Fibroblast of mammary gland (primary cell): ENCODE measurements at places on chromosomes 4 and X.

DNA sequence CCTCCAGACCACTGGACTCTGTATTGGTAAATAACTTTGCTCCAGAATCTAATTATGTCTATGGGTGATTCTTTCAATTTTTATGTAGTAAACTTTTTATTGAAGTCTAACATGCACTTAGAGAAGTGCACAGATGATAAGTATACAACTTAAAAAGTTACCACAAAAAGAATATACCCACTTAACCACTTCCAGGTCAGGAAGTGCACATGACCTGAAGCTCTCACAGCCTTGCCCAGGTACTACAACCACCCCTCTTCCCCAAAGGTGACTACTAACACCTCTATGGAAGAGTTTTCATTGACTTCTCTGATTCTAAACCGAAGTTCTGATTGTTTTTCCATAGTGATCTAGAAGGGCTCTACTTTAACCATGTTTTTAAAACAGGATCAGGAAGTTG is 43.6 kb upstream of the SPRY1 start:
- DNase-seq = no peak

DNA sequence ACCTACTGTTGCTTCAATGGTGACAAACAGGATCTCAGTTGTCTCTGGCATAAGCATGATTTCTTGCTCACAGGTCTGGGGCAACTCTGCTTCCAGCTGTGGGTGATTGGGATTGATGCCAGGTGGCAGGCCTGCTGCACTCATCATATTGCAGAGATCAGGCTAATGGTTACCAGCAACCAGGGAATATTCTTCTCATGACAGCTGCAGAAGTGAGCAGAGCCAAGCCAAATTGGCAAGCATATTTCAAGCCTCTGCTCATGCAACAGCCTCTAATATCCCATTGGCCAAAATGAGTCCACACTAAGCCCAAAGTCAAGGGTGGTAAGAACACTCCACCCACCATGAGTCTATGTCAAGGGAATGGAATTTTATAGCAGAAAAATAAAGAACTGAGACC is 26.7 kb upstream of the TBC1D19 start:
- DNase-seq = peak; percentile 93

- peak; percentile 51 for DNase-seq
Measured at GRCh38 chr4:182917182-182918043, at the start of gene DCTD. TSS of gene DCTD (minus strand) at chr4:182917386. CDS start at chr4:182915568, 1,818 bp downstream.

- DNase-seq = no peak
Measured at GRCh38 chr4:111991163-111991562, 154.1 kb upstream of the FAM241A start.

DNA sequence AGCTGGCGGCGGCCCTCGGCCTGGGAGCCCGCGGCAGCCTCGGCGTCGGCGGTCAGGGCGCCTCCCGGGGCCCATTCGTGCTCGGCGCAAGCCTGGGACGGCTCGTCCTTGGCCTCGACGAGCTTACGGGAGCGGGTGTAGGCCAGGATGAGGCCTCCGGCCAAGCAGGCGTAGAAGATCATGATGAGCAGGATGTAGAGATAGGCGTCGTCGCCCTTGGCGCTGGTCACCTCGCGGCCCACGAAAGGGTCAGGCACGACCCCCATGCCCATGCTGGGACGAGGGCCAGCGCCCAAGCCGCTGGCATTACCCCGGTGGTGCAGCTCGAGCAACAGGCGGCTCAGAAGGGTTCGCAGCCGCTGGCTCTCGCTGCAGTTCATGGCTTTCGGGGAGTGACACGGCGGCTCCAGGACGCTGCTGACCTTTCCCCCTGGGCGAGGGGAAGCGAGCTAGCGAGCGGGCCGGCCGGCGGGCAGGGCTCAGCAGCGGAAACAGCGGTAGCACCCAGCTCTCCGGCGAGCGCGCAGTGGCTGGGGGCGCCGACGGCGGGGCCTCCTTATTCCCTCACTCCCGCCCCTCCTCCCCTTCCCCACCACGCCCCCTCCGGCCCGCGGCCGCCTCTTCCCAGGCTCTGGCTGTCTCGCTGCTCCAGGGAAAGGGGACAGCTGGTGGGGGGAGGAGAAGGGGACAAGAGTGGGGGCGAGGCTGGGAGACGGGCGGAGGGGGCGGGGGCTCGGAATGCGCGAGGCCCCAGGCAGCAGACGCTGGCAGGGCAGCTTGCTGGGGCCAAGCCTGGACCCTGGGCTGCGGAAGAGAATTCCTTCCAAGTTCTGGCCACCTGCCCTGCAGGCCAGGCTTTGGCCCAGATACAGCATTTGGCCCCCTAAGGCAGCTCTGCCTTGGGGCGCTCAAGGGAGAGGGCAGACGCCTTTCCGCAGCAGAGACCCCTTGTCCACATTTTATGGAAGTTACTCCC is at the start of gene KCNE5:
TSS of gene KCNE5 (minus strand) at position 532 of the 976 bp plus-strand sequence. CDS start at position 380, 152 bp downstream.
- no peak for DNase-seq

DNA sequence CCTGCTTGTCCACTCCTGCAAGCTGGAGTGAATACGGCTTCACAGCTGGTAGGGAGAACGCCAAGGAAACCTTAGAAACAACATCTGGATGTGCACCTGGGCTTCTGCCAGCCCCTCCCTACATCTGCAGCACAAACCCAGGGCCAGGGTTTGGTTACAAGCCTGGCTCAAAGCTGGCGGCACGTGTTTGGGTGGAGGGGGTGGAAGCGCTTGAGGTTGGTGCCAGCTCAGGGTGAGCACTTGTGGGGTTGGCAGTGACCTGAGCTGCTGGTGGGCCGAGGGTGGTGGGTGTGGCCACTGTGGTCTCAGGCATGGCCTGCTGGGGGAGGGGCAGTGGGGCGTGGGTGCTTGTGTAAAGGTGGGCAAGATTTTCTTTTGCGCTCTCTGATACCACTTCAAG is 15.6 kb downstream of the ELF4 start:
- no peak for DNase-seq

- DNase-seq = no peak
Measured at GRCh38 chrX:153941336-153942252, 2.8 kb downstream of the RENBP start.

DNA sequence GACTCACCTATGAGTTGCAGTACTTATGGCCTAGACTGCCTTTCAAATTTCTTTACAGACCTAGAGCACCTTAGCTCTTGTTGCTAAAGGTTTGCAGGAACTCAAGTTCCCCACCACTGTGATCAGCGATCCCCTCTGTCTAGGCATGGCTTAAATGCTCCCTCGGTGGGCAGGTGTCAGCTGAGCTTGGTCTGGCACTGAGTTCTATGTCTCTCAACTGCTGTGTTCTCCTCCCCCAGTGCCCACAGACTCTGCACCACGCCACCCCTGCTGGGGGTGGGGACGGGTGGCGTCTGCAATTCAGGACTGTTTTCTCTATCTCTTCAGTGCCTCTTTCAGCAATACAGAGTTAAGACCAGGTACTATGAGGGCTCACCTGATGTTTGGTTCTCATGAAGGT is 30.5 kb downstream of the TMEM271 start:
- no peak for DNase-seq

GRCh38 chr4:84916227-84916626 is 50.3 kb downstream of the WDFY3 start:
- no peak for DNase-seq

- peak; percentile 2 for DNase-seq
Measured at GRCh38 chr4:99669084-99669483, 11.5 kb upstream of the C4orf54 start.

GRCh38 chr4:118816538-118817177 is 19.3 kb downstream of the SEC24D start:
- peak; percentile 73 for DNase-seq

GRCh38 chrX:129585691-129586090 is 45.6 kb downstream of the OCRL start:
- DNase-seq = no peak

DNA sequence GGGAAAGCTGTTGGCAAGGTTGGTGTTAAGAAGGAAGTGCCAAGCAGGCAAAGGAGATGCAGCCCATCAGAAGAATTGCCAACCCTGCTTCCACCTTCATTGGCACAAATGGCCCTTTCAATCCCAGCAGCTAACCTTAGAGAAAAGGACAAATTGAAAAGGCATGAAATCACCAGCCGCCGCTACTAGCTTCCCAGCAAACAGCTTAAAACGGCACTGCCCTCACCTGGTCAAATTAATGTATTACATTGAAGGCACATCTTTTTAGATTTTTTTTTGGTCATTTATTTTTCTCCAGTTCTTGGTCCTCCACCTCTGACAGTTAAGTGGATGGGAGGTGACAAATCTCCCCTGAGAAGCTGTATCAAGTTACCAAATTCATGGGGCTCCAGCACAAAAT is 51.0 kb upstream of the NHSL2 start:
- peak; percentile 45 for DNase-seq

DNA sequence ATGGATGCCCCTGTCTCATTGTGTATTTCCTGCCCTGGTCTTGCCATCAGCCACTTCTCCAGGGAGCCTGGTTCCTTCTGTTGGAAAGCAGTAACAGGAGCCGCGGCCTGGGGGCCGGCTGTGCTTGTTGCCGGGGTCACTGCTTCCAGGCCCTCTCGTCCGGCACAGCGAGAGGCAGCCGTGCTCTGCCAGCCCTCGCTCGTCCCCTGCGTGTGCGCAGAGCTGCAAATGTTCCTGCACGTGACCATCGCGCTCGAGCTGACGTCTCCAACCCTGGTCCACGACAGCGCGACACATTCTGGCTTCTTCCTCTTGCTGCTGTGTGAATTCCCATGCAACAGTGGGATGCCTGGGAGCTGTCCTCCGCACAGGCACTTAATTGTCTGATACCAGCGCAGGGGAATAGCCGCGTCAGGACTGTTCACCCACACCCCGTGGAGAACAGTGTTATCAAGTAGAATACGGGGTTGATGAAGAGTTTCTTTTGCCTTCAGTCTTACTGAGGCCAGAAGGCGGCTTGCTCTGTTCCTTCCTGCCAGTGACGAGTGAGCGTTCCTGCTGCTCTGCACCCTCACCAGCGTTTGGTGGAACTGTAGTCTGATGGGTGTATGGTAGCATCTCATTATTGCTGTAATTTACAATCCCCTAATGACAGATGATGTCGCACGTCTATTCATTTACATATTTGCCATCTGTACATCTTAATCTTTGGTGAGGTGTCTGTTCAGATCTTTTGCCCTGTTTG is 12.3 kb downstream of the PDE6B start:
- no peak for DNase-seq

DNA sequence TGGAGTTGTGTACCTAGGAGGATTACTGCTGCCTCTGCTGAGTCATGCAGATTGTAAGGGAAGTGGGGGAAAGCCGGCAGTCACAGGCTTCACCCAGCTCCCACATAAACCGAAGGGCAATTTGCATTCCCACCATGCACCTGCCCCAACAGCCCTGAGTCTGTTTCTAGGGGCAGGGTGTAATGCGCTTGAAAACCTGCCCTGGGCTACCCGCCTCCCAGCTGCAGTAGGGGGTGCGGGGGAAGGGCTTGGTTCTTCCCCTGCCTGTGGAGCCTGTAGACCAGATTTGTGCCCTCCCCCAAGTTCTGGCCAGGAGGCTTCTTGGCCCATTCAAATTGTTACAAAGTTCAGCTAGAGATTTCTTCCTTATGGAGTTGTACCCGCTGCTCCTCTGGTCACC is 269.2 kb upstream of the DDX53 start:
- no peak for DNase-seq

DNA sequence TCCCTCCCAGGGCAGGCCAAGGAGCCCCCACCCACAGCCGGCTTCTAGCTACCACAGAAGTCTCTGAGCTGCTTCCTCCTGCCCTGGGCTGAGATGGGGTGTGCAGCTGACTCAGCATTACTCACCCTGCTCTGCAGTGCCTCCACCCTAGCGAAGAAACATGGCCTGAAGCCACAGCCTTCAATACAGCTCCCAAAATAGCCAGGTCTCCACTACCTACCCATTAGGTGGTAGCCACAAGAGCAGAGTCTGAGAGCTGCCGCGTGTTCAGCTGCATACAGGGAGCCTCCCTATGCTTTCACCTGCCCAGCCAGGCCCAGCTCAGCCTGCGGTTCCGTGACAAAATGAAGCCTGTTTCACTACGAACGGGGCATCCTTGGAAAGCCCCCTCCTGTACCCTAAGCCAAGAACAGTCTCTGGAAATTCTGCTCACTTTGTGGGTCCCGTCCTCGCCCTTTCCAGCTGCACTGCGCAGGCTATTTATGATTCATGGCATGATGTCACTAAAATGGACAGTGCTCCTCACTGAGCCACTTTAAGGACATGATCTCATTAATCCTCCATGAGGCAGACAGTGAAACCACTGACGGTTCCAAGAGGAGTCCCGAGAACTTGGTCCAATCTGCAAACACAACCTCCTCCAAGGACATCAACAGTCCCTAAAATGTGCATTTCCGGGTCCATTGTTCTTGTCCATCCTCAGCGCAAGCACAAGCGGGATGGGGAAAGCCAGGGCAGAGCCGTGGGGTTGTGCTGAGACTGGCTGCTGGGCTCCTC is 20.2 kb downstream of the WDR1 start:
- DNase-seq = peak; percentile 94

DNA sequence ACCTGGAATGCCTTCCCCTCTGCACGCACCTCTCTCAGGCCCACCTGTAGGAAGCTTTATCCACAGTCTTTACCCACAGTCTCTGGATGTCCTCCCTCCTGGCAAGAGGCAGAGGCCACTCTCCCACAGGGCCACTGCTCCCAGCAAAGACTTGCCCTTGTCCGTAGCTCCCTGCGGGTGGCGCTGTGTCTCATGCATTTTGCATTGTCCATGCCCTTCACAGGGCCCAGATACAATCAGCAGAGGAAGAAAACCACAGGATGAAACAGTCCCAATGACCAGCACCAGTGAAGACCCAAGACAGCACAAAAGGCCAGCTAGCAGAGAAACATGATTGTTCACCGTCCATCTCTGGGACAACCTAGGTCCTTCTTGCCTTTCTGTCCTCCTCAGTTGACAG is 2.1 kb upstream of the NSG1 start:
- DNase-seq = peak; percentile 26

DNA sequence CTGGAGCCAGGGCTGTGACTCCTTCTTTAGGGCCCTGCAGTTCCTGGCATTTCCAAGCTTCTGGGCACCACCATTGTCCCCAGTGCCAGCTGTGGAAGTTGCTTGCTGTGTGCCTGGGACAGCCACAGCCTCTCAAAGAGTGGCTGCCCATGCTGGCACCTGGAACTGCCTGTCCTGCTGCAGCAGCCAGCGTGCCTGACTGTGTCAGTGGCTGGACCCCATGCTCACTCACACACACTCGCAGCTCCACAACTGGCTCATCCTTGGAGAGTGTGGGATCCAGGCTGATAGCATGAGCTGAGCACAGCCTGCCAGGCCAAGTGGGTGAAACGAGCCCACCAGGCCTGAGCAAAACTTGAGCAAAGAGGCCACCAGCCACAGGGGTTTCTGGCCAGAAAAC is 1107.6 kb downstream of the C4orf33 start:
- no peak for DNase-seq

- DNase-seq = no peak
Measured at GRCh38 chr4:153421941-153422340, 44.2 kb upstream of the TMEM131L start.

GRCh38 chr4:113979905-113980615 is 613 bp upstream of the ARSJ start:
- no peak for DNase-seq

GRCh38 chrX:140764401-140764919 is 54.9 kb downstream of the LINC00632 start:
- peak; percentile 66 for DNase-seq
